NCI-H510A (cell line): ENCODE measurements at places on chromosomes 11 and 22.

DNA sequence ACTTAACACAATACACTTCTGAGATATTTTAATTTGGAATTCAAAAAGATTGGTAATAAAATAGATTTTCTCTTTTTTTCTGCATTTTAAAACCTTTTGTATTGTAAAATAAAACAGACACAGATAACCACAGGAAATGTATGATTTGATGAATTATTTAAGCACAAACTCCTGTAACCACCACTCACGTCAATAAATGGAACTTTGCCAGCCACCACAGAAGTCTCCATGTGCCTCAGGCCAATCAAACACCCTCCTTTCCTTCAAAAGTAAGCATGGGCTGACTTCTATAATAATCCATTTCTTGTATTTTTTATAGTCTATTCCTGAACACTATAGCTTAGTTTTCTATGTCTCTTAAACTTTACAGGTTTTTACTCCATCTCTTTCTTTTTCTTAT lies 721.7 kb downstream of the DLG2 start:
- DNase-seq, result no peak

DNA sequence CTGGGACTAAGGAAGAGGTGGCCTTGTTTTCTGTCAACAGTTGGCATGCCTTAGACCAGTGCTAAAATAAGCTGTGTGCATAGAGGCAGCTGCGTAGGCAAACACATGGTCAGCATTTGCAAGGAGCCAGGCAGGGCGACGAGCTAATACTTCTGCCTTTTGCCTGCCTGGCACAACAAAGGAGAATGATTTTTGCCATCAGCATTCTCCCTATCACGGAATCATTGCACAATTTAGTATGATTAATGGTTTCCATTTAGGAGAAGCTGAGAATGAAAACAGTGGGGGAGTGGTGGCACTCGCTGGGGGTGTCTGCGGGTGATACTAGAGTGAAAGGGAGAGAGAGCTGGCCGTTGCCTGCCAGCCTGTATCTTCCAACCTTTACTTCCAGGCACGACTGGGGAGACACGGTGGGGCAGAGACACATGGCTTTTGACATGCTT lies 336.0 kb downstream of the CADM1 start:
- DNase-seq, result no peak

- no peak for DNase-seq
These were observed 64.7 kb upstream of the CTSC start for GRCh38 chr11:88402192-88402715.

DNA sequence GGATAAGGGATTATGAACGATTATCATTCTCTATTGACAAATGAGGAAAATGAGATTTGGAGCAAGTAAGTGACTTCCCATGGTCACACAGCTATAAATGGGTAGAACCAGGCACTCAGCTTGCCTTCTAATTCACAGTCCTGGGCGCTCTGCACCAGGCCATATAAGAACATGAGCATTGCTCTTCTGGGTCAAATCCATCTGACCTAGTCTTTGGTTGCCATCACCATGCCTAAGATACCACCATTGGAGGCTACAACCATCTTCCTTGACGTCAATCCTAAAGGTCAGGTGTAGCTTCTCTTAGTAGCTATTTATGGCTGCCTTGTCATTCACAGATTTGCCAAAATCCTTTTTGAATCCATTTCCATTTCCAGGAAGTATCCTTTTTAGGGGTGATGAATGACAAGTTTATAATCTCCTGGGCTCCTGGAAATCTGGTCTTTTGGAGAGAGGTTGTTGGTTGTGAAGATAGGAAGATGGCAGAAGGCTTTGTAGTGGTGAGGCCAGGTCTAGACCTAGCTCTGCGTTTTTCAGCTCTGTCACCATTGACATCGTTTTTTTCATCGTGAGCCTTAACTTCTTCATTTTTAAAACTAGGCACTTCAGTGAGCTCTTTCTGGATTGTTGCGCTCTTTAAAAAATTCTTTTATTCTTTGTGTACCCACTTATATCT lies 11.1 kb downstream of the ZBTB16 start:
- DNase-seq, result no peak

DNA sequence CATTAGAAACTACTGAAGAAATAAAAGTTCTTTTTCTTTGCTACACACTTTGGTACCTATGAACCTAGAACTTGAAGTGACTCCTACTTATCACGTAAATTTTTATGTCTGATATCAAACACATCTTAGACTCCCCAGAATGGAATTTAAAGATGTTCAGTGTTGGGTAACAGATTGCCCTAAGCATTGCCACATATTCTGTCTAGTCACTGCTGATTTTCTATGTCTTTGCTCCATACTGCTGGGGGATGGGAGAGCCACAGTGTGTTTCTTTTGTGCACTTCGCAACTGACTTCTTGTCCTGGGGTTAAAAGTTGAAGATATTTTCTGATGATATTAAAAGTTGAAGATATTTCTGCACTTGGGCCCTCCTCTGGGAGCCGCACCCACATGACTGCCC lies 19.4 kb upstream of the MYO18B start:
- no peak for DNase-seq

- peak; percentile 65 for DNase-seq
These were observed 32.6 kb downstream of the TEAD1 start for GRCh38 chr11:12706545-12707499.

GRCh38 chr11:103904324-103904667 lies 132.1 kb upstream of the DDI1 start:
- DNase-seq, result no peak

GRCh38 chr22:32660292-32660691 lies 141.2 kb upstream of the TIMP3 start:
- no peak for DNase-seq

DNA sequence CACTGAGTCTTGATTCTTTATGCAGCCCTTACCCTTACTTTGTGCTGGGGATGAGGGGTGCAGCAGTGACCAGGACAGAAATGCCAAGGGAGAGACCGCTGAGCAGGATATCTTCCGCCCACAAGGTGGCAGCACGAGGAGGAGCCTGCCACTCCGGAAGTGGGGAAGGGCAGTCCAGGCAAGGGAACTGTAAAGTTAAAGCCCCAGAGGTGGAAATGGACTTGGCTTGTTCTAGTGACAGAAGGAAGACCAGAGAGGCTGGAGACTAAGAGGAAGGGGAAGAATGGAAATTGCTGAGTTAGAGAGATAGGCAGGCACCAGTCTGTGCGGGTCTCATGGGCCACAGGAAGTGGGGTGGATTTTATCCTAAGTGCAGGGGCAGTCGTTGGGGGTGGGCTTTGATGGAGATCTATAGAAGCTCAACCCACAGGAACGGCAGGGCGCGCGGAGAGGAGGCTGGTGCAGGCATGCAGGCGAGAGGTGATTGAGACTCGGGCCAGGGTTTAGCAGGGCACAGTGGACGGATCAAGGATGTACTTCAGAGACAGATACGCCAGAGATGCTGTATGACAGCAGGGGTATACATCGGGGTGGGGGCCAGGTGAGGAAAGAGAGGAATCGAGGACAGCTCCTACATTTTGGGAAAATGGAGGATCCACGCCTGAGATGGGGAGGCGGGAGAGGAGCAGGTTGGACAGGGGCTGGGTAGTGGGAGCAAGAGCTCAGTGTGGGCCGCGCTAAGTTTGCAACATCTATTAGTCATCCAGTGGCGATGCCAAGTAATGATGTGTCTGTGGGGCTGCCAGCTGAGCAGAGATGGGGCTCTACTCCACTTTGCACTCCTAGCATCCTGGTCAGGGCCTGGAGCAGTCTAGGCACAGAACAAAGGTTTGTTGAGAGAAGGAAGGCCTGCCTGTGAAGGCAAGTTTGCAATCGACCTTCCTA lies 3.3 kb upstream of the GRK2 start:
- DNase-seq, result peak; percentile 81

- no peak for DNase-seq
These were observed 6.4 kb downstream of the PRAME start for GRCh38 chr22:22552630-22553029.

GRCh38 chr11:49499117-49499516 lies 290.7 kb upstream of the FOLH1 start:
- no peak for DNase-seq
